ENCODE measurements at places on chromosomes 5 and 9.

DNA sequence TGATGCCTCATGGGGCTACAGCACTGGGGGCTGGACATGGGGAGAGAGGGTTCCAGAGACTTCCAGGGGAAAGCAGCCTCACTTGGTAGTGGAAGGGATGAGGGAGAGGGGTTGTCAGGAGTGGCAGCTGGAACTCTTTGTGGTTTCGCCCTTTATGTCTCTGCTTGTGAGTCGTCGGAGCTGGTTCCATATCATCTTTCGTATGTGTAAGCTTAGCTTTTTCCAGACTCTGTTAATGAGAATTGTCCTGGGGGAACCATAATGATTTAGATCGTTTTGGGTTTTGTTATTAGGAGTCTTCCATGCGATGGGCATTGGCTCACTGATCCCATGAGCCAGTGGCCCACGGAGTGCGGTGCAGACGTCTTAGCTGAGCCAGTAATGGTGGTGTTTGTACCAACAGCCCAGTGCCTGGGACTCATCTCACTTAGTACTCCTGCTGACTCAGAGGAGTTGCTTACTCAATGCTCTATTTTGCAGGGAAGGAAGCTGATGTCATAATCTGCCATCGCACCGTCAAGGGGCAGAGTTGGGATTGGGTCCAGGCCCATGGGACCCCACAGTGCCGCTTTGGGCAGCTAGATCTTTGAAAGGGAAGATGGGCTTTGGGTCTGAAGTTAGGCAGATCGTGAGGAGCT is 48.5 kb downstream of the NEK6 start:
- DNase-seq: no peak

GRCh38 chr5:105168806-105169205 is 1606.2 kb upstream of the NUDT12 start:
- no peak for DNase-seq

GRCh38 chr9:87729246-87729645 is 3.3 kb downstream of the CTSL start:
- no peak for DNase-seq

DNA sequence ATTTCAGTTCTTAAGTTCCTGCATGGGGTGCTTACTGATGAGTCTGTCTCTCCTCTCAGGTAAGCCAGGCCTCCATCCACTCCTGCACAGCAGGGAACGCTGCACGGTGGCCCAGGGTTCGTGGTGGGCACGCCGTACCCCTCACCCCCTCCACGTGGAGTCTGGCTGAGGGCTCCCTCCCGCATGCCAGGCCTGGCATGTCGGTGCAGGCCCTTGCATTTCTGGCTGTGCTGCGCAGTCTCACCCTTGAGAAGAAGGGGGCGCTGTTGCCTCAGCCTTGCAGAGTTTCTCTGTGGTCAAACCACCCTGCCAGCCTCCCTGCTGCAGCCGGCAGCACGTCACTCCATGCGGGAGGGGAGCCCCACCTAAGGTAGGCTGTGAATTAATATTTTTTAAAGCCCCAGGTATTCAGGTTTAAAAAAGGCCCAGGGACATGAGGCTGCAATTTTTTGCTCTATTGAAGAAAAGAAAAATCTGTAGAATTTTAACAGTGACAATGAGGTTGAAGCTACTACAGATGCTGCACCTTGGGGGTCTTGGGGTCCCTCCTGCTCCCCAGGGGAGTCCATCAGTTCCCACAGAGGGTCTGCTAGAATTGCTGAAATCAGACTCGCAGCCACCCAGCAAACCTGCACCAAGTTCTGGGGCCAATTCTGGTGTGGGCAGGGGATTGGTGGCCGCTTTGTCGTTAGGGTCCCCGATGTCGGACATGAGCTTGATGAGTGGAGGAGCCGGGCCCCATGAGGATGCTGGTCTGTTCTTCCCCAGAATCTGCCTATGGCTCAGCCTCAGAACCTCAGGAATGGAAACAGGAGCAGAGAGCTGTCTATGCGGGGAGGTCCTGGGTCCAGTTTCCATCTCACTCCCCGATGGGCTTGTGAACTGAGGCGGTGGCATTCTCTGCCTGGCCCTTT is 52.6 kb downstream of the TENT4A start:
- DNase-seq: peak; percentile 87

- DNase-seq: no peak
Observed at GRCh38 chr5:16784088-16784487, 152.0 kb downstream of the MYO10 start.

GRCh38 chr9:118163751-118164150 is 459.5 kb downstream of the TLR4 start:
- DNase-seq: no peak

- no peak for DNase-seq
Observed at GRCh38 chr5:25295067-25295466, 650.3 kb upstream of the CDH10 start.

DNA sequence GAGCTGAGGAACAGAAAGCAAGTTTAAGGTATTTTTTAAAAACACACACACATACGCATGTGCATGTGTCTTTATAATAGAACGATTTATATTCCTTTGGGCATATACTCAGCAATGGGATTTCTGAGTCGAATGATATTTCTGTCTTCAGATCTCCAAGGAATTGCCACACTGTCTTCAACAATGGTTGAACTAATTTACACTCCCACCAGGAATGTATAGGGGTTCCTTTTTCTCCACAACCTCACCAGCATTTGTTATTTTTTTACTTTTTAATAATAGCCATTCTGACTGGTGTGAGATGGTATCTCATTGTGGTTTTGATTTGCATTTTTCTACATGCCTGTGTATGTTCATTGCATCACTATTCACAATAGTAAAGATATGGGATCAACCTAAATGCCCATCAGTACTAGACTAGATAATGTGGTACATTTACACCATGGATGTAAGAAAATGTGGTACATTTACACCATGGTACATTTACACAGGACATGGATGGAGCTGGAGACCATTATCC is 60.3 kb upstream of the MAP3K1 start:
- no peak for DNase-seq

DNA sequence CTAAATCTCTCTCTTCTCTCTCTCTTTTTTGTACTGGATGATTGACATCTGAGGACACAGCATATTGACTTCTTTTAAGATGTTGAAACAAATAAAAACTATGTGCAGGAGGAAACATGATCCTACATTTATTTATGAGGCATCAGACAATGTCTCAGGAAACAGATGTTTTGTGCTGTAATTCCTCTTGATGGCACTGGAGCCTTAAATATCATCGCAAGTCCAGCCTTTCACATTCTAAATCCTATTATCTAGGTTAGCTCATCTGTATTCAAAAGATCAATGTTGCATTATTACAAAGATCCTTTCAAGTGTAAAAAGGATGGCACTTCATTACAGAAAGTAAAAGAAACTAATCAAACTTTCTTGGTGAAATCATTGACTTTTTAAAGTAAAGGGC is 63.9 kb downstream of the MAT2B start:
- DNase-seq: no peak

DNA sequence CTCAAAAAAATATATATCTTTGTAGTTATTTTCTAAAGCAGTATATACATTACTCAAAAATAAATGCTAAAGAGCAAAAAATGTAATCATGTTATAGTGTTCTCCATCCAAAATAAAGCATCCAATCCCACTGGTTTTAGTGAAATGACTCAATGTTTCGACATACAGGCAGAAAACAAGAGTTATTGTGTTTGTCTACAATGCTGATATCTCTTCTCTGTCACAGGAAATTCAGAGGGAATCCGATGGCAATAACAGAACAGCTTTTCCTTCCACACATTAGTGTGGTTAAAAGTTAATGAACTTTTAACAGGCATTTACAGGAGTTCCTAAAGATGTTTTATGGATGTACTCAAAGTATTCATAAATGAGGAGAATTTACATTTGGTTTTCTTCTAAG is 12.0 kb downstream of the TTC33 start:
- DNase-seq: no peak

DNA sequence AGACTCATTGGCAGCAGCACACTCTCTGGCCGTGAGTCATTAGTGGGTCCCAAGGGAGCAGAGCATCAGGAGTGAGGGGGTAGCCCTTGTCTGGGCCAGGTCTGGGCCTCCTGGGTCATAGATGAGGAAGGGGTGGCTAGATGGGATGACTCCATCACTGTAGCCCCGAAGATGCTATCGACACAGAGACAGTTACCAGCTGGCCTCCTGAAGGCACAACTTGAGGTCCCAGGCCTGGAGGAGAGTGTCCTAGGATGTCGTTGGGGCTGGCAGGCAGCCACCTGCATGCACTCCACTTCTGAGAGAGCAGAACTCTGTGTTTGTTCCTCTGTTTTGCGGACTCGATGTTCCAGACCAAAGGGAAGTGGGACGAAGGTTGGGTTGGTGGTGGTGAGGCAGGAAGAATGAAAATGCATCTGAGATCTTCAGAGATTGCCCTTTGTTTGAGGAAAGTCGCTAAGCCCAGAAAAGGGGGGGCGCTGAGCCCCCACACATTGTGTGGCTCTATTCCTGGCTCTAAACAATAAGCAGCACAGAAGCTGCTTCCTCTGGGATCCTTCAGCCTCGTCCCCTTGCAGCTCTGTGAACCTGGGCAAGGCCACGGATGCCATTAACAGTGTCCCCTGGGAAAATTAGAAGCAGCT is 4.7 kb downstream of the BTNL9 start:
- DNase-seq: no peak

GRCh38 chr5:97097326-97098230 is 44.8 kb downstream of the LIX1 start:
- no peak for DNase-seq

GRCh38 chr5:64800926-64801325 is 32.2 kb downstream of the CWC27 start:
- no peak for DNase-seq

Data from ecto neural progenitor cell (in vitro differentiated cells).